ENCODE measurements at places on chromosomes 2 and 18.

DNA sequence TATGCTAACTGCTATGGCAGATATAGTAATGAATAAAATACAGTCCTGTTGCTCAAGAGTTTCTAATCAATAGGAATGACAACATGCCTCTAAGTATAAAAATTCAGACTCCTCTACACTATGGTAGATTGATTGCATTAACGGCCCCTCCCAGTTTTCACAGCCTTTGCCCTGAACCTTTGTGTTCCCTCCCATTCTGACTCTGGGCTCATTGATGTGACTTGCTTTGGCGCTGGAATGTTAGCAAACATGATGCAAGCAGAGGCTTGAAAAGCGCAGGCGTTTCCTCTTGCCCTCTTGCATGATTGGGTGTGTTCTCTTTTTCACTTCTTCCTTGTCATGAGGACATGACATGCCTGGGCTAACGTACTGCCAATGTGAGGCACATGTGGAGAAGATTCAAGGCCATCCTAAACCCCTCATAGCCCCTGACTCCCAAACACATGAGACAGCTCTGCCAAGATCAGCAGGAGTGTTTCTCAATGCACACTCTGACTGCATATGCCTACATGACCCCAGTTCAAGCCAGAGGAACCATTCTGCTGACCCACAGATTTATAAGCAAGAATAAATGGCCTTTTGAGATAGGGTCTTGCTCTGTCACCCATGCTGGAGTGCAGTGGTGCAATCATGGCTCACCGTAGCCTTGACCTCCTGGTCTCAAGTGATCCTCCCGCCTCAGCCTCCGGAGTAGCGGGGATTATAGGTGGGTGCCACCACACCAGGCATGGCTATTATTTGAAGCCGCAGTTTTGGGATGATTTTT lies 49.7 kb upstream of the CD28 start:
- DNase-seq: no peak

- no peak for DNase-seq
Observed at GRCh38 chr18:6648581-6648980, 80.9 kb upstream of the ARHGAP28 start.

GRCh38 chr2:15042801-15043217 lies 410.3 kb downstream of the LRATD1 start:
- DNase-seq: no peak

- no peak for DNase-seq
Observed at GRCh38 chr2:109280804-109281203, 151.8 kb downstream of the SH3RF3 start.

GRCh38 chr2:105391058-105391627 lies 7.7 kb downstream of the FHL2 start:
- no peak for DNase-seq

GRCh38 chr2:157427922-157428303 lies 16.0 kb downstream of the CYTIP start:
- no peak for DNase-seq

DNA sequence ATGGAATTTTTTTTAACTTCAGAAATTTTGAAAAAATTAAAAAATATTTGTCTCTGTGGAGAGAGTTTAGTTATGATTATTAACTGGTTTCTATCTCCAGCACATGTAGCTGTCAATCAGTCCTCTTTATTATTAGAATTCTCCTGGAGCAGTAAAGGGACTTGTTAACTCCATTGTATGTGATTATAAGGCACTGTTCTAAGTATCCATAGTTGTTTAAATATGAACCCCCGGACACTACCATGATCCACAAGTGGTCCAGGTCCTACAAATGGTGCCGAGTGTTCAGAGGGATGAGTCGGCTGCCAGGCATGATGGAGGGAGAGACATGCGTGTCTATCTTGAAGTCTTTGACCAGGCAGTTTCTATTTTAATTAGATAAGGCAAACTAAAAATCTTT lies 492 bp downstream of the CHRNA1 start:
- no peak for DNase-seq

DNA sequence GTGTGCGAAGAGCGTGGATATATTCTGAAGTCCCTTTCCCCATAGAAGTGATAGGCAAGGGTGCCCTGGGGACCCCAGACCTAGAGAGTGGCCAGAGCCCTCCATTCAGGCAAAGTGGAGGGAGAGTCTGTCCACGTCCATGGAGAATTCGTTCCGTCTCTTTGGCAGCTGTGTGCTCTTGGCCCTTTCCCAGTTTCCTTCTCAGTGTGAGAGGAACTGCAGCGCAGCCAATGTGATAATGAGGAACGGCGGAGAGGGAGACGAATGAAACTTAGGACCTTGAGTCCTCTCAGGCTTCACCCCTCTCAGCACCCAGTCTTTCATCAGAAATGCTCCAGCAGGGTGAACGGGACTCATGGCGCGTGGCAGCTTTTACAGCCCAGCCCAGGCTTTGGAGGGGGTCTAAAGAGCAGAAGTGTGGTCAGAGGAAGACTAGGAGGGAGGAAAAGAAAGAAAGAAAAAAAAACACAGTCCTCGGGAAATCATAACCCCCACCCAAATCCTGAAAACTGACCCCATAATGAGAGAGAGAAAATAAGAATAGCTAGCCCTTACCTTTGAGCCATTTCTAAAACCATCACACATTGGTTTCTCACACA lies 95.0 kb upstream of the RIOK3 start:
- DNase-seq: no peak

GRCh38 chr2:19547321-19547720 lies 188.9 kb upstream of the OSR1 start:
- no peak for DNase-seq

- no peak for DNase-seq
Observed at GRCh38 chr2:37622450-37623100, 48.9 kb downstream of the CDC42EP3 start.

DNA sequence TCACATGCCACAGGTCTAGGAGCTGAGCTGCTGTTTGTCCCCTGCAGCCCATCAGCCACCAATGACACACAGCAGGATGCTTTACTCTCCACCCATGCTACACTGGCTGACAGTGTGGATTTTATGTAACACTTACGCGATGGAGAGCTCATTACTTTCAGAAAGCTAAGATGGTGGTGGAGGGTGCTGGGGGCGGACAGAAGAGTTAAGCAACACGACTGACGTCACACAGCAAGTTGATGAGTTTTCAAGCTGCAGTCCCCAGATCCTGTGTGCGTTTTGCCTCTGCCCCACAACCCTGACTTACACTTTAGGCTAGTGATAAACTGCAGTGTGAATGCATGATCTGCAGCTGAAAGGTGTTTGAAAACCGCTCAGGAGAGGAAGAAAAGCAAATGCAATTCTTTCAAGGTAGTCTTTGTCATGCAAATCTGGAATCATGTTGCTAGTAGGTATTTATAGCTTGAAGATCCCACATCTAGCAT lies 42.4 kb downstream of the MRPS5 start:
- DNase-seq: no peak

GRCh38 chr2:7625392-7626138 lies 708.4 kb downstream of the RNF144A start:
- no peak for DNase-seq

DNA sequence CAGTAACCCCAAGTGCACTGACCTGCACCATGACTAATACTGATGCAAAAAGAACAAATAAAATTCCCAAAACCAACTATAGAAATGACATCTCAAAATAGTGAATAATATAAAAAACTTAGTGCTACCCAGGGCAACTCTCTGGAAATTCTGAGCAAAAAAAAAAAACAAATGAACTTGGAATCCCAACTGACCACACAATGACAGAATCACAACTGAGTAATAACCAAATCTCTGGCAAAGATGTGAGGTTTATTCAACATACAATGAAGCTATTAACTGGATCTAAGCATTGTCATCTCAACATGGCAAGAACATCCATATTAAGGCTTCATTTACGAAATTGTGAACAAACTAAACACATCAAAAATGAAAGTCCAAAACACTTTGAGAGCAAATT lies 22.7 kb downstream of the EXOC6B start:
- no peak for DNase-seq
